ENCODE measurements at places on chromosomes 12 and 14. TPM values are rescaled to one million over a fixed set of nuclear protein-coding genes. Genes with fewer than 3 reads are reported as not detected.

CCDC197 gene
- not detected for total RNA-seq

MFAP5 gene
- 57.4 TPM for total RNA-seq

SRRM4 gene
- total RNA-seq, result not detected

VRTN gene
- total RNA-seq, result not detected

PTPRR gene
- 0.30 TPM for total RNA-seq

CLEC2D gene
- 4.2 TPM for total RNA-seq

PLEKHG7 gene
- not detected for total RNA-seq

KLRF1 gene
- total RNA-seq, result not detected

RIPK3 gene
- not detected for total RNA-seq

RNU4-1 gene
- under 0.01 TPM for total RNA-seq
